ENCODE measurements at places on chromosomes 6 and 20.

- no peak for DNase-seq
These were observed 40.1 kb downstream of the TRAF3IP2 start for GRCh38 chr6:111565326-111566221.

GRCh38 chr6:4879741-4880275, 103.6 kb downstream of the CDYL start:
- DNase-seq, result no peak

GRCh38 chr6:42418724-42419123, 33.0 kb downstream of the TRERF1 start:
- no peak for DNase-seq

DNA sequence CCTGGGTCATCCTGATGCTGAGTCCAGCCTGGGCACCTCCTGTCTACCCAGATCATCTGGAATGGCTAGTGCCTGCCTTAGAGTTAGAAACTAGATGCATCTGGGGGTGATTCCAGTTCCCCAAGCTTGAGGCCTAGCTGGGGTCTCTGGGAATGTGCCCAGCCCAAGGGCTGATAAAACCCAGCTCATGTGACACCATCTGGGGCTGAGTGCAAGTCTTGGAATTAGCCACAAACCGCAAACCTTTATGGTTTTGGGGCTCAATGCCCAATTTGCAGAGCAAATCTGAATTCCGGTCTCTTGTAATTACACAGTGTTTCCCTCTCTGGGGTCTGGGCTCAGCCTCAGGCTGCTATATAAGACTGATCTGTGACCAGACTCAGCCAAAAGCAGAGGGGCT, at the start of gene BPIFB4:
BPIFB4 (plus strand) TSS at position 385 of the 400 bp plus-strand sequence. CDS start 1,884 bp downstream, outside the sequence.
- DNase-seq, result no peak

DNA sequence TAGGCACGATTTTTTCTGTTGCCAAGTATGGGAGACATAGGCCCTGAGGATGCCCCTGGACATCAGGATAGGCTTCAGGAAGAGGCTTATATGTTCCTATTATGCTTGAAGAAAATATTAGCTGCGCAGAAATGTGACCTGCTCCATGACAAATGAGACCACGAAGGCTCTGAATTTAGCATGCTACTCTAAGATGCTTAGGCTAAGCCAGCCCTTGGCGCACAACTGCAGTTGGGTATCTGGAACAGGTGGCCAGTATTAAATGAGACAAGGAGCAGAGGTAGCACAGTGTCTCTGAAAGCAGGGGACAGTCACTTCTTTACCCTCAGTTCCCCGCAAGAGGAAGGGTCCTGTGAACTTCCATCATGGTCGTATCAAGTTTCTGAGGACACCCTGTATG, 90.0 kb downstream of the RREB1 start:
- DNase-seq, result no peak

DNA sequence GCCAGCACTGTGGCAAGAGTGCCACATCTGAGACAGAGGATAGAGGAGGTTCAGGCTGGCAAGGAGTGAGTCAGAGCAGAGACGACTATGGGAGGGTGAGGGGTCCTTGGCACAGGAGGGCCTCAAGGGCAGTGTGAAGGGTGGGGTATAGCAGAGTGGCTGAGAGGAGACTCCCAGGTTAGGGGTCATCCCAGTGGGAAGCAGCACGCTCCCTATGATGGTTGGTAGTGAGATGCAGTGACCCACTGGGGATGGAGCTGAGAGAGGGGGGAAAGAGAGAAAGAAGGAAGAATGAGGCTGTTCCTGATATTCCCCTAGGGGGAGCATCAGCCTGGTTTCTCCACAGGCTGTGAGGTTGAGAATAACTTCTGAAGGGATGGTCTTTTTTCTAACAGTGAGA, 97.3 kb downstream of the INSM1 start:
- DNase-seq, result no peak

DNA sequence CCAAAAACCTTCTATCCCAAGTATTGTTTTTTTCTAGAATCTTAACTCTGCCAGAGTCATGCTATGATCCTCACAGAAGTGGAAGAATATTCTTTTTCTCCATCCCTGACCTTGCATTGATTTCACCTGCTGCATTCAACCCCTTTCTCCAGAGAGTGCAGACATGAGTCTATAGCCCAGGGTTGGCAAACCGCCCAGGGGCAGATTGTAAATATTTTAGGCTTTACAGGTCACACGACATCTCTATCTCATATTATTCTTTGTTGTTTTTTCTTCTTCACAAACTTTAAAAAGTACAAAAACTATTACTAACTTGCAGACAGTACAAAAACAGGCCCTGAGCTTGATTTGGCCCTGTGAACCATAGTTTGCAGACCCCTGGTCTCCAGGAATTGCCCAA, 112.1 kb upstream of the ASF1A start:
- DNase-seq, result no peak

GRCh38 chr6:169416249-169416648, 162.6 kb upstream of the THBS2 start:
- no peak for DNase-seq

GRCh38 chr6:4727671-4728435, 48.4 kb upstream of the CDYL start:
- DNase-seq, result no peak

DNA sequence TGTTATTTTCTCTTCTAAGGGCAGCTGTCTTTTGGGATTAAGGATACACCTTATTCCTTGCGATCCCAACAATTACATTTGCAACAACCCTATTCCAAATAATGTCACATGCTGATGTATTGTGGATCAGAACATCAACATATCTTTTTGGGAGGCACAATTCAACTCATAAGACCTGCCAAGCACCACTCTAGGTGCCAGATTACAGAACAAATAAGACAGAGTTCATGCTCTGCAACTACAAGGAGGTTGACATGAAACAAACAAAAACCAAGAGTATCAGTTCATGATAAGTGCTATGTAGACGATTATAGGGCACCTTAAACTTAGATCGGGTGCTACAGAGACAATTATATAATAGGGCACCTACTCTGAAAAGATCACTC, 203.2 kb upstream of the SGK1 start:
- no peak for DNase-seq

DNA sequence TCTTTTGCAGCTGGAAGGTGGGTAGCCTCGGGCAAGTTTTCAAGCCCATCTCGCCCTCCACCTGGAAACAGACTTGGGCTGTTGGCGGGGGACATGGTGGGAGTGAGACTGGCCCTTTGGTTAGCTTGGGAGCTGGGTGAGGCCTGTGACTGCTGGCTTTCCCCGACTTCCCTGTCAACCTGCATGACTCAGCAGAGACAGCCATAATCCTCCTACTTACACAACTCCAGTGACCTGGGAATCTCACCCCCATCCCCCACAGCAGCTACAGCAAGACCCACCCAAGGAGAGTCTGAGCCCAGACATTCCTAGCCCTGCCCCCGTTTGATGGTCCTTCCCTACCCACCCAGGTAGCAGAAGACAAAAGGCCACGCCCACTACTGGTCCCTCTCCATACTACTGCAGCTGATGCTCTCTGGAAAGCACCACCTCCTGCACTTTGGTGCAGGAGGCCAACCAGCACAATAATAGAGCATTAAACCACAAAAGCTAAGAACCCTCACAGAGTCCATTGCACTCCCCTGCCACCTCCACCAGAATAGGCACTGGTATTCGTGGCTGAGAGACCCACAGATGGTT, 188.4 kb downstream of the TRDN start:
- no peak for DNase-seq

Measured in stimulated activated CD8-positive, alpha-beta memory T cell treated with anti-CD3 and anti-CD28 coated beads, Interleukin-12 subunit alpha, Interleukin-12 subunit beta, amount 100 ng/mL, for 1 hour (primary cell).